ENCODE measurements at places on chromosomes 4 and X. TPM values are rescaled to one million over a fixed set of nuclear protein-coding genes. Genes with fewer than 3 reads are reported as not detected.

Gene FATE1
- total RNA-seq, result not detected

Gene SRPK3
- total RNA-seq, result 0.04 TPM

Gene AMBN
- total RNA-seq, result not detected

Gene CNGA1
- total RNA-seq, result not detected

All from K562 (cell line).